Brain microvascular endothelial cell (primary cell): ENCODE measurements at places on chromosomes 3 and 15.

GRCh38 chr15:64213646-64214045 is 50.8 kb upstream of the PPIB start:
- no peak for DNase-seq

GRCh38 chr3:118671192-118671591 is 363.5 kb downstream of the IGSF11 start:
- DNase-seq: no peak

DNA sequence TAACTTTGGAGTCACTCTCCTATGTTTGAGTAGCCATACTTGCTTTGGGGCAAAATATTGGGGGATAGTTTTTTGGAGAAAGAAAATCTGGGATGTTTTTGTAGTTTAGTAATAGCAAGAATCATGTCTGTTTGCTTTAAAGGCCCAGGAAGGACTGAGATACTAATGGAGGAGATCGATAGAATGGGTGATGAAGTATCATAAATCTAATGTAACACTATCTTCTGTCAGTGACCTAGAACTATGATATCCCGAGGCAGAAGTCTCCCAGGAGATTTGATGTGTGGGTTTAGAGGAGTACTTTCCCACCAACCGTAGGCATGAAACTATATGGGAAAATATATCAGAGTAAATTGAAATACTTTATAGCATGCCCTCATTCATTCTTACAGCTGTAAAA is 21.0 kb upstream of the NFKBIZ start:
- no peak for DNase-seq

DNA sequence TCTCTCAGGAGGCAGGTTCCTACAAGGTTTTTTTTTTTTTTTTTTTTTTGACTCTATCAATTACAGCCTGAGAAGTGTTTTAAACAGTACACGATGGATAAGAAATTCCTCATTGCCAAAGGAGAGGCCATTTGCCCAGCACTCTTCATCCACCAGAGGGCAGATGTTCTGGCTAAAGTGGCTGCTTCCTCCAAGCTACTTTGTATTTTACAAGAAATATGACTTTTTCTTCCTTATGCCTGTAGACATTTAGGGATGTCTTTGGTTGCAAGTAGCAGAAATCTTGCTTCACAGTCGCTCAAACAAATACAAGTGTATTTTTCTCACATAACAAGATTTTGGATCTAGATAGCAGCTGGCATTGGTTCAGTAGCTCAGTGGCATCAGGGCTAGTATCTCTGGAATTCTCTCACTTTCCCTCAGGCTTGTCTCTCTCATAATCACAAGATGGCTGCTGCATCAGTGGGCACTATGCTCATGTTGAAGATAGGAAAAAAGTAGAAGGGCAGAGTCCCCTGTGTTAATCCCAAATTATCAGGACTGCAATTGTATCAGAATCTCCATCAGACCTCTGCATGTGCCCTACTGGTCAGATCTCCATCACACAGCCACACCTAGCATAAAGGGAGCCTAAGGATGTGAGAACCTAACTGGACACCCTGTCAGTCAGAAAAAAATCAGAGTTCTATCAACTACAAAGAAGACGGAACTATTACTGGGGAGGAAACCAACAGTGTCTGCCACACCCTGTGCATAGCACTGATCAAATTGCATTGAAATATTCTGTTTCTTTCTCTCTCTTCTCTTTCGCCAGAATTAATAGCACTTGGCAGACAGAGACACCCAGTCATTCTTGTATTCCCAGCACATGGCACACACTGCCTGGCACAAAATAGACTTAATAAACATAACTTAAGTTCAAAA is 138.9 kb upstream of the COL8A1 start:
- peak; percentile 75 for DNase-seq

- no peak for DNase-seq
Observed at GRCh38 chr15:70202756-70203155, 105.0 kb upstream of the TLE3 start.
